ENCODE measurements at places on chromosomes 3 and 15. TPM values are rescaled to one million over a fixed set of nuclear protein-coding genes. Genes with fewer than 3 reads are reported as not detected.

DNA sequence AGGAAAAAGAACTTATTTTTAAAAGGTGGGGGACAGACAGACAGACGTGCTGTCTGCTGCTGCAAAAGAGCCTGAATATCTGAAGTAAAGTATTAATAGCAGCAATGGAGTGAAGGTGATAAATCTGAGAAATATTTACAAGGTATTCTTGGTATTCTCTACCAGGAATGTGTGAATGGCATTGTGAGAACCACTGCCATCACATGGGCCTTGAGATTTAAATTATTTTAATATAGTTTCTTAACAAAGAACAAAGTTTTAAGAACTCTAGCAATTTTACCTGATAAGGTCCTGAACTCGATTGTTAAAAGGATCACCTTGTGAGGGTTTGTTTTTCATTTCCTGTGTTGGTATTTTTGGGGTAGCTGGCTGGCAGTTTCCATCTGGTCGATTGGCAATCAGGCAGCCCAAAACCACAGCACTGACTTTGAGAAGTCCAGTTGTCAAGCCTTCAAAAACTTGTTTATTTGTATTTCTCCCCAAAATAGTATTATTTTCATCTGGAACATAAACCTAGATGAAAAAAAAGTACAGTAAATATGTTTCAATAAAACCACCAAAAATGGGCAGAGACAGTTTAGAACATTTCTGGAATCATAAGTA is 97.3 kb downstream of the ISL2 start:
- no peak for DNase-seq

- DNase-seq = no peak
These were observed 114.7 kb upstream of the BHLHE40 start for GRCh38 chr3:4864503-4864902.

- no peak for DNase-seq
These were observed 181.5 kb upstream of the LYSMD4 start for GRCh38 chr15:99914723-99915122.

The FHIT gene
- total RNA-seq = 4.2 TPM

- DNase-seq = no peak
These were observed 46.1 kb downstream of the APBA2 start for GRCh38 chr15:28931828-28932227.

The HHLA2 gene
- total RNA-seq = 1.1 TPM

DNA sequence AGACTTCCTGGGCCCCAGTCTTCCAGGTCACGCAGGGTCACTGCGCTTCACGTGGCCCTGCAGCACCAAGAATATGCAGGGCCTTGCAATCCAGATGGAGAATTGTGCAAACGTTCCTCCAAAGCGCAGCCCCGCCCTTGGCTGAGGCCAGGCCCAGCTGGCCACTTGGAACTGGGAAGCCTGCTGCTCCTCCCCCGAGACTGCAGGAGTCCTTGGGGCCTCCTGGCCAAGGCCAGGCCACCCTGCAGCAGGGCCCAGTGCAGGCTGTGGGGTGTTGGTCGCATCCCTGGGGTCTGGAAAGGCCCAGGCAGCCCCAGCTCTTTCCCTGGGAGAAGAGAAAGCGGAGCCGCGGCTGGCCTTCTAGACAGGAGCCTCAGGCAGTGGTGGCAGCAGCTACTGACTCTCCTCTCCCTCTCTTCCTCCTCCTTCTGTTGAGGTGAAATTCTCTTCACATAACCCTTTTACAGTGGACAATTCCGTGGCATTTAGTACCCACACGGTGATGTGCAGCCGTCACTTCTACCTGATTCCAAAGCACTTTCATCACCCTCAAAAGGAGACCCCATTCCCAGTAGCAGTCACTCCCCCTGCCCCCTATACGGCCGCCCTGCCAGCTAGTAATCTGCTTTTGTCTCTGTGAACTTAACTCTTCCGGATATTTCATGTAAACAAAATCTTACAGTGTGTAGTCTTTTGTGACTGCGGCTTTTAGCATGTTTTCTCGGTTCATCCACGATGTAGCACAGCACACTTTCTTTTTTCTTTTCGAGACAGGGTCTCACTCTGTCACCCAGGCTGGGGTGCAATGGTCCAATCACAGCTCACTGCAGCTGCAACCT is 103.9 kb downstream of the TMEM266 start:
- DNase-seq = no peak

The WDR76 gene
- 71.4 TPM for total RNA-seq

DNA sequence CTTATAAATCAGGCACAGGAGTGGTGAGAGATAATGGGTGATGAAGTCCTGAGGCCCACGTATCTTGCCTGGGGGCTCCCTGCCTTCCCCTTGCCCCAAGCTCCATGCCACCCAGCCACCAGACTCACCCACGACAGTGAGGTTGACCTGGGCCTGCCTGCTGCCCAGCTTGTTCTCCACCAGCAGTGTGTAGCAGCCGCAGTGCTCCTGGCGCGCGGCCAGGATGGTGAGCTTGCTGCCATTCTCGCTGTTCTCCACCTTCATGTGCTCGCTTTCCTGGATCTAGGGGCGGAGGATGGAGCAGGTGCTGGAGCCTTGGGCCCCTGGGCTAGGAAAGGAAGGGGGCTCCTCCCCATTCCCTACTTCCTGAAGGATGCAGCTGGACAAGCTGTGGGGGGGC is 79.1 kb upstream of the HACD2 start:
- DNase-seq = no peak

The TEX9 gene
- 1.2 TPM for total RNA-seq

DNA sequence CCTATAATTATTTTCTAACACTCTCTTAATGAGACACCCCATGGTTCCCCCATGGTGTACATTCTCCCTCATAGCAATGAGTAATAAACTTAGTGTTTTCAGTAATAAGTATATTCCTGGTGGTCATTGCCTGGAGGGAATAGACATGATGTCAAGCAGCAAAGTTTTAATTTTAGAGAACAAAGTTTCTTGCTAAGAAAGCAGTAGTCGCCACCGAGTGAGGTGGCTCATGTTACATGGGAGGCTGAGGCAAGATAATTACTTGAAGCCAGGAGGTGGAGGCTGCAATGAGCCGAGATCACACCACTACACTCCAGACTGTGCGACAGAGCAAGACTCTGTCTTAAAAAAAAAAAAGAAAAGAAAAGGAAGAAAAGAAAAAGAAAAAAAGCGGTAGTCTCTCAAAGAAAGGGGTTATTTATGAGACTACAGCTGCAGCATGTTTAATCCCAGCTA is 2.4 kb upstream of the ELP6 start:
- DNase-seq = no peak

The LDHAL6B gene
- total RNA-seq = not detected

GRCh38 chr3:62793946-62794345 is 81.3 kb downstream of the CADPS start:
- no peak for DNase-seq

- DNase-seq = no peak
These were observed 2.5 kb downstream of the CLDN11 start for GRCh38 chr3:170421111-170421641.

The CFAP161 gene
- not detected for total RNA-seq

DNA sequence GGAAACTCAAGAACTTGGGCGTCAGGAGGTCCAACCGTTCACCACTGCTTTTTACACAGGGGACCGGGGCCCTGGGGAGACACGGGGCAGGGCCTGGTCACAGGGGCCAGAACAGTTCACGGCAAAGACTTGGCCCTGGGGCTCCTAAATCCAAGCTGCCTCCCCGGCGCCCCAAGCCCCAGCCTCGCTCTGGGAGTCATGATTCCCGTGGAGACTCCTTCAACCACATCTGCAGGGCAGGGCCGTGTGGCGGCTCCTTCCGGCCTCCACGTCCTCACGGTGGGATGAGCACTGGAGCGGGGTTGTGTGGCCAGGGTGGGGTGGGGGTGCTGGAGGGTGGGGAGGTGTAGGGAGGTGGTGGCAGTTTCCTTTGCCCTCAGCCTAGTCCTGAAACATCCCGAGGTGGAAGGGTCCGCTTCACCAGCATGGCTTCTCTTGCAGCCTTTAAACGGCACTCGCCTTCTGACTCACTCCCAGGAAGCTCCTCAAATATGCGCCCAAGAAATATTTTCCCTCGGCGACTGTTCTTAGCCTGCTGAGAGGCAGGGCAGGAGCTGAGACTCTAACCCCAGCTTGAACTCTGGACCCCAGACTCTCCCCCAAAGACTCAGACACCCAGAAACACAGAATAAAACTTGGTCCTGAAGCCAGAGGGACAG is 1.8 kb downstream of the MUC4 start:
- DNase-seq = no peak

- no peak for DNase-seq
These were observed 62.4 kb upstream of the MBNL1 start for GRCh38 chr3:152206243-152206760.

DNA sequence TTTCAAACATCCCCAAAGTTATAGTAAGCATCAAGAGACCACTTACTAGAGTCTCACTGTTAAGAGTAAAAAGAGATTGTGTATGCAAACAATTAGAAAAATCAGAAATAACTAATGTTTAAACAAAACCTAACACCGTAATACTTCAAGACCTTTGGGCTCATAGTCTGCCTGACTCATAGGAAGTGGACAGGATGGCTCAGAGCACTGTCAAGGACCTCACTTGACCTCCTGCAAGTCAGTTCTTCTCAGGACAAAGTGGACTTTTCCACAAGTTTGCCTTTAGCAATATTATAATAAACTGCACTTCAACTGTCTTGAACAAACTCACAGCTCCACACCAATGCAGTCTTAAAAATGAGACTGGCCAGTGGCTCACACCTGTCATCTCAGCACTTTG is 34.8 kb downstream of the IL12A start:
- no peak for DNase-seq

The FOXL2NB gene
- total RNA-seq = not detected

DNA sequence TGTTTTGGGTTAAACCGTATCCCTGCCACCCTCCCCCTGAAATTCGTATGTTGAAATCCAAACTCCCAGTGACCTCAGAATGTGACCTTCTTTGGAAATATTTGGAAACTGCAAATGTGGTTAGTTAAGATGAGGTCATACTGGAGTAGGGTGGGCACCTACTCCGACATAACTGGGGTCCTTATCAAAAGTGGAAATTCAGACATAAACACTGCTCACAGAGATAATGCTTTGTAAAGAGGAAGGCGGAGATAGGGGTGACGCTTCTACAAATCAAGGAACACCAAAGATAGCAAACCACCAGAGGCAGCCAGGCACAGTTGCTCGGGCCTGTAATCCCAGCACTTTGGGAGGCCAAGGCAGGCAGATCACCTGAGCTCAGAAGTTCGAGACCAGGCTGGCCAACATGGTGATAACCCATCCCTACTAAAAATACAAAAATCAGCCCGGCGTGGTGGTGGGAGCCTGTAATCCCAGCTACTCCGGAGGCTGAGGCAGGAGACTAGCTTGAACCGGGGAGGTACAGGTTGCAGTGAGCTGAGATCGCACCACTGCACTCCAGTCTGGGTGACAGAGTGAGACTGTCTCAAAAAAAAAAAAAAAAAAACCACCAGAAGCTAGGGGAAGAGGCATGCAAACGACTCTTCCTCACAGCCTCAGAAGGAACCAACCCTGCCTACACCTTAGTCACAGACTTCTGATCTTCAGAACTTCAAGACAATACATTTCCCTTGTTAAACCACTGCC is 51.1 kb upstream of the CHD2 start:
- DNase-seq = no peak

The SLC22A13 gene
- 0.44 TPM for total RNA-seq

- no peak for DNase-seq
These were observed 212.2 kb downstream of the FOXP1 start for GRCh38 chr3:71371282-71371681.

- no peak for DNase-seq
These were observed 9.6 kb upstream of the SMARCC1 start for GRCh38 chr3:47791193-47791855.

The IL16 gene
- total RNA-seq = 73.8 TPM

DNA sequence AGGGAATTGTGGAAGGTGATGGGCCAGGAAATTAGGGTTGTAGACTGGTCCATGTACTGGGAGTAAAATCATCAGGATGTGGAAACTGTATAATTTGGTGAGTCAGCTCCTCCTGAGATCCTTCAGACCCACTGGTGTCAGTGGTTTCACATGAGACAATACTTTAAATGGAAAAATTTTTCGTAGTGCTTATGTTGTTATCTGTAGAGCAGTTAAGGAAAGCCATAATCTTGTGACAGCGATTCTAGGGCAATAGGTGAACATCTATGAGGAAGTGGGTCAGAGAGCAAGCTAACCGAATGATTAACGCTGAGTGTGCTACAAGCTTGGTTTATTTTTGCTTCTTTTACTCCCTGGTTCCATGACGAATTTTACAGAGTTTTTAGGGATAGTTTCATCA is 200.6 kb downstream of the CADM2 start:
- no peak for DNase-seq

The HCN4 gene
- 0.02 TPM for total RNA-seq

DNA sequence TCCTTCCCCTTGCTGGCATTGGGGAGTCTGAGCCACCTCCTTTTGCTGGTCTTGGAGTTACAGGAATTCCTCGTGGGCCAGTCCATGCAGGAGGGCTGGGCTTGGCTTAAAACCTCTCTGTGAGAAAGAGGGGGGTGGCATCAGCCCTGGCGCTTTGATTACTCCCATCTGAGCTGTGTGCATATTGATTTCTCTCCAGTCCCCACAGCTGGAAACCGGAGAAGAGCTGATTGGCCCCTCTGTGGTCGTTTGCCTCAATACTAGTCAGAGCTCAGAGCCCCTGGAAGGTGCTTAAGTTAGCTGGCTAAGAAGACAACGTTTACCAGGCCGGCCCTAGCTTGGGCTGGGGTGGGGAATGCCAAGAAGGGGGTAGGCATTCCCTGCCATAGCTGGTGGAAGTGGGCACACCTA is 4.0 kb upstream of the RASGRF1 start:
- DNase-seq = no peak

The NR2F2 gene
- total RNA-seq = not detected

The HEMK1 gene
- total RNA-seq = 55.0 TPM

DNA sequence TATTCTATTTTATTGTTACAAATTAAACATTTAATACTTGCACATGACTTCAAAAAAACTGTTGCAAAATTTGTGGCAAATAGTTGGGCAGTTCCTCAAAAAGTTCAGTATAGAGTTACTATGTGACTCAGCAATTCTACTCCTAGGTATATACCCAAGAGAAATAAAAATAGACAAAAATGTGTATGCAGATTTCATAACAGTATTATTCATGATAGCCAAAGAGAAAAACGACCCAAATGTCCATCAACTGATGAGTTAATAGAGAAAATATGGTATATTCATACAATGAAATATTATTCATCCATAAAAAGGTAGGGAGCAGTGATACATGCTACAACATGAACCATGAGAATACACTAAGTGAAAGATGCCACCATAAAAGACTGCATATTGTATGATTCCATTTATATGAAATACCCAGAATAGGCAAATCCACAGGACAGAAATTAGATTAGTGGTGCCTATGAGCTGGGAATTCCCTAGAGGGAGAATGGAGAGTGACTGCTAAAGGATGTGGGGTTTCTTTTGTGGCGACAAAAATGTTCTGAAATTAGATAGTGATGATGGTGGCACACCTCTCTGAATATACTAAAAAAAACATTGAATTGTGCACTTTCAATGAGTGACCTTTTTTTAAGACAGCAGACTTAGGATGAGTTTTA is 31.6 kb upstream of the CLASP2 start:
- no peak for DNase-seq

All from CD8-positive, alpha-beta memory T cell (primary cell).